ENCODE measurements at places on chromosomes 12 and 14.

DNA sequence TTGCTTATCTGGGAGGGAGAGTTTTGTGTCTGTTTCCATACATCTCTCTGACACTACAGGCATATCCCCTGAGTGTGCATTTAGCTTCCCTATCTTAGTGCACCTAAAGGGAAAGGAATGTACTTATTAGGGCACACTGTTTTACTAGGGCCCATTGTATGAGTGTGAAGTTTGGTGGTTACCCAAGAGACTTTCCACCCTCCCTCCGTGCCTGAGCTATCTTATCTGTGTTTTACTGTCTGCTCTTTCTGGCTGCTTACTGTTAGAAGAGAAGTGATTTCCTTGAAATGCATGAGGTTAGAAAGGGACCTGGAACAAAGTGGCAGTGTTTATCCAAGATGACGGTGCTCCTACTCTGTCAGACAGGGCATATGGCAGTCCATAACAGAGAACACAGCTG lies 8.5 kb upstream of the SVOP start:
- DNase-seq = no peak

DNA sequence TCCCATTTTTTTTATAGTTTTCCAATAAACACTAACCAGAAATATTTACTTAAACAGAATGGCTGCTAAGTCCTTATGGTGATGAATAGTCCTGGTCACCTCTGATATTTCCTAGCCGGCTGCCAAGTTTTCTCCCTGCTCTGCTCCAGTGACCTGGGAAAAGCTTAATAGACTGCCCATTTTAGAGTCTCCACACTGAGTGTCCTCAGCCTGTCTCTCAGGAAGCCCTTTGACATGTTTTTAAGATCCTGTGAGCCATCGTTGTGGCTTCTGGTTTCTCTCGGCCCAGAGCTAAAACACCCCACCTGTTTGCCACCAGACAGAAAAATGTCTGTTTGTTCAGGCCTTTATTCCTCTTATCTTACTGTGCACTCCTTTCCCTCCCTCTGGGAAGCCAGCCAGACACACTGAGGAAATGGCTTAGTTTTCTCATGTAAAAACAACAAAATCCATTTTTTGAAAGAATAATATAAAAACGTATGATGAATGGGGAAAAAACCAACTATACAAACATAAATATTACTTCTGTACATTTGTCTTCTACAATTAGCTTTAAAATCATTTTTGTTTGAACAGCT lies 25.4 kb upstream of the ALDH2 start:
- no peak for DNase-seq

DNA sequence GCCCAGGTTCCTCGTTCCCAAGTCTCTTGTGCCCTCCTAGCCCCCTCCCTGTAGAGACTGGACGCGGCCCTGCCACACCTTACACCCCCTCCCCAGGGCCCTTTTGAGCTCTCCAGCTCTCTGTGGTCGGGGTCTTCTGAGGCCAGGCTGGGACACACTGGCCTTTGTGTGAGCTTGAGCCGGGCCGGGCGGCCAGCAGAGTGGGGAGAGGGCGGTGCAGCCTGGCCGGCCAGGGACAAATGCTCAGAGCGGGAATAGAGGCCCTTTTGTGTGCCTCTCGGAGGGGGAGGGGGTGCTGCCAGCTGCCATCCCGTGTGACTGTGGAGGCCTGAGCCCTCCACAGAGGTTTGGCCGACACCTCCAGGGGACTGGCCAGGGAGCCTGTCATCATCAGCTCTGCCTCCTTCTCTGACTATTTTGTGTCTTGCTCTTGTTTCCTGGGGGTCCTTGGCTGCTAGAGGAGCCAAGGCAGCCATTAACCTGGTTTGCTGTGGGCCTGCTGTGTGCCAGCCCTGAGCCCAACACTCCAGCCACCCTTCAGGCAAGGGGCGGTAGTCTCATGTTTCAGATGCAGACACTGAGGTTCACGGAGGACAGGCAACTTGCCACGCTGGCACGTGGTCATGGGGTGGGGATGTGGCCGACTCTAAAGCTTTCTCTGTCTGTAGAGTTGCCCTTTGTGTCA lies 13.6 kb downstream of the FAM222A start:
- no peak for DNase-seq

DNA sequence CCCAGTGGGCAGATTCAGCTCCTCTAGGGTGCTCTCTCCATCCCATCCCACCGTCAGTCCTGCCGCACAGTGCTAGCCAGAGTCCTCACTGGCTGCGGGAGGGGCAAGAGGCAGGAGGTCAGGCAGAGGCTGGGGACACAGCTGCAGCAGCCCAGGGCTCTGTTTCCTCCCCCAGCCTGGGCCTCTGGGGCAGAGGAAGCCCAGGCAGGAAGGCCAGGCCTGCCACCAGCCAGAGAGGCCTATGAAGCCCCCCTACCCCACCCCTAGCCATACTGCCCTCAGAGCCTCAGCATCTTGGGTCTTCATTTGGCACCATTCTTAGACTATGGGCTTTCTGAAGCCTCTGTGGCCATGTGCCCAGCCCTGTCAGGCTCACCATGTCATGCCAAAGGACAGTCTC lies 3.4 kb downstream of the ACVRL1 start:
- DNase-seq = no peak

DNA sequence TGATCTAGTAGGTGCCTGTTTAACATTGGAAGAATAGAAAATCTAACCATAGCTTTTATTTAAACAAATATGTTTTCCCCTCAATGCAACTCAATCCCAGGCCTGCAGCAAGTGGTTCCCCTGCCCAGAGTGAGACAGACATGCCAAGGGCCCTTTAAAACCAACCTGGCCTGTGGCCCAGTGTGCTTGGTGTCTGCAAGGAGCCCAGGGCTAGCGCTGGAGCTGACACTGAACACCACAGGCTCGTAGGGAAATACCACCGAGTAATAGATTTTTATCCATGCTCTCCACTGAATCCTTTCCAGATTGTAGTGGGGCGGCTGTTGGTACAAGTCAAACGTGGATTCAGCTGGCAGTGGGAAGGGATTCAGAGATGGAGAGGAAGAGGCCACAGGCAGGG lies 95.6 kb upstream of the NRXN3 start:
- DNase-seq = no peak

Data from upper lobe of left lung (tissue), 6 donors.